Activated CD4-positive, alpha-beta T cell treated with anti-CD3 and anti-CD28 coated beads, Interleukin-2, amount 10 ng/mL, durations not matched to agents 24 days and 14 days (primary cell): ENCODE measurements at places on chromosomes 1 and 21. TPM values are rescaled to one million over a fixed set of nuclear protein-coding genes. Genes with fewer than 3 reads are reported as not detected.

GRCh38 chr1:154998818-154999570 is 3.6 kb upstream of the ZBTB7B start:
- H3K36me3 ChIP-seq, result peaks cover 9% of the 10 kb centered on the region
- H3K27ac ChIP-seq, result peak overlapping the region; percentile 93
- peaks cover 40% of the 10 kb centered on the region for H3K4me1 ChIP-seq
- H3K4me3 ChIP-seq, result peak overlapping the region; percentile 99

GRCh38 chr1:40382601-40383000 is 9.1 kb downstream of the SMAP2 start:
- peaks cover 41% of the 10 kb centered on the region for H3K36me3 ChIP-seq
- H3K27ac ChIP-seq, result peak overlapping the region; percentile 99
- H3K4me1 ChIP-seq, result peaks cover 72% of the 10 kb centered on the region
- H3K27me3 ChIP-seq, result no peaks in the 10 kb centered on the region
- DNase-seq, result no peak

DNA sequence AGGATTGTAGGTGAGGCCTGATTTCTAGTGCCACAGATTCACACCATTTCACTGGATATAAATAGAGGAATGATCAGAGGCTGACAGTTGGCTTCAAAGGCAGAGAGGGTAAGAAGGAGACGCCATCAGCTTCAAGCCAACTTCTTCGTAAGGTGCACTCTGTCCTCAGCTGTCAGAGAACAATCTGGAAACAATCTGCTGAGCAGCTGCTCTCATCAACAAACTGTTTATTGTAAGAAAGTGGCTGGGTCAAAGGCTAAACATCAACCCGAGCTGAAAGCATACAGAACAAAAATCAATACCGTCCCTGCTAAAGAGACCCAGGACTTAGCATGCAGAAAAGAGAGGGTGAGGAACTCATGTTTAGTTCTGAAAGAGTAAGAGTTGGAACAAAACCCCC is 48.2 kb downstream of the HLCS start:
- no peaks in the 10 kb centered on the region for H3K36me3 ChIP-seq
- no peaks in the 10 kb centered on the region for H3K27me3 ChIP-seq
- no peak for DNase-seq
- H3K4me1 ChIP-seq, result peaks cover 7% of the 10 kb centered on the region
- no peak overlapping the region for H3K4me3 ChIP-seq
- H3K27ac ChIP-seq, result no peak overlapping the region

- no peaks in the 10 kb centered on the region for H3K36me3 ChIP-seq
- H3K27me3 ChIP-seq, result no peaks in the 10 kb centered on the region
- H3K4me3 ChIP-seq, result no peak overlapping the region
- no peak overlapping the region for H3K27ac ChIP-seq
- H3K4me1 ChIP-seq, result no peaks in the 10 kb centered on the region
These were observed 48.9 kb downstream of the PRKCZ start for GRCh38 chr1:2098839-2099785.

GRCh38 chr1:241101622-241102021 is 255.4 kb downstream of the RGS7 start:
- no peaks in the 10 kb centered on the region for H3K36me3 ChIP-seq
- no peaks in the 10 kb centered on the region for H3K4me1 ChIP-seq
- DNase-seq, result no peak
- no peak overlapping the region for H3K27ac ChIP-seq

DNA sequence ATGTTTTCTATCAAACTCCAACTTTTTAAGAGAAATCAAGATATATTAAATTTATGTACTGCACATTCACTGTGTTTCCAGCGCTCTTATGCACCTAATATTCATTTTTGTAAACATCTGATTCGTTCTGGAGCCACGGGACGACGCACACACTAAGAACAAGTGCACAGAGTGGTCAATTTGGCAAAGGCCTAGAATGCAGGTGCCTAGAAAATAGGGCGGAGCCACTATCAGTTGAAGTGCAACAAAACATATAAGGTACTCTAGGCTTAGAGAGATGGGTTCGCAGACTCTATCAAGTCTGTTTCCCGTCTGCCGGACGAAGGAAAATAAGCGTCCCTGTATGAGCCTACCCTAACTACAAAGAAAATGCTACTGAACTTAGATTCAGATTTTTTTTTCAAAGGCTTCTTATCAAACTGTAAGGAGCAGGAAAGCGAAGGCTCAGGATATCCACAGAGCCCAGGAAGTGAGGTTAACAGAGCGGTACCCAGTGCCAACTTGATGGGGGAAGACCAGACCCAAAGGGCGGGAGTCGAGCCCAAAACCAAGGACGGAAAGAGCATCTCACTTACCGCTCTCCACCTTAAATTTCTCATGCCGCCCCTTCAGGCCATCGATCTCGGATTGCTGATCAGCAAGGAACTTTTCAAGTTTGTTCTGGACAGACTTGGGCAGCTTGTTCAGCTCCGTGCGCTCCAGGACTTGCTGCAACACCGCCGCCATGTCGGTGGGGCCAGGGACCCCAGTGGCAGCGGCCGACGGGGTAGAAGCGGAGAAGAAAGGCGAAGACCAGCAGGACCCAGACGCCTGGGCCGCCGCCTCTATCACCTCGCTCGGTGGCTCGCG is 526 bp downstream of the TPR start:
- H3K36me3 ChIP-seq, result peaks cover 37% of the 10 kb centered on the region
- peak; percentile 79 for DNase-seq
- peaks cover 36% of the 10 kb centered on the region for H3K4me1 ChIP-seq
- peak overlapping the region; percentile 100 for H3K4me3 ChIP-seq

DNA sequence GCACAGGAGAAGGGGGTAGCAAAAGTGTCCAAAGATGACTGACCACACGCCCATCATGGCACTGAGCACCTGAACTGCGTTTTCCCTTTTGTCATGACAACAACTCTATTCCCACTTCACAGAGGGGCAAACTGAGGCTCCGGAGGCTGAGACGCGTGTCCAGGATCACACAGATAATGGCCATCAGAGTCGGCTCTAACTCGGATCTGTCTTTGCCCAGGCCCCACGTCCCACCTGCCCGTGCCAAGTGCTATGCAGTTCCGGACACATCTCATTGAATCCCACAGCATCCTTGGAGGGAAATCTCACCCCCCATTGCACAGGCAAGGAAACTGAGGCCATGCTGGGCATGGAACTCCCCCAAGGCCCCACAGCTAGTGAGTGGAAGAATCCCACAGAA is 62.1 kb downstream of the MATN1 start:
- H3K27ac ChIP-seq, result no peak overlapping the region
- no peak overlapping the region for H3K4me3 ChIP-seq
- H3K27me3 ChIP-seq, result no peaks in the 10 kb centered on the region
- H3K36me3 ChIP-seq, result no peaks in the 10 kb centered on the region
- no peaks in the 10 kb centered on the region for H3K4me1 ChIP-seq

- H3K4me1 ChIP-seq, result peaks cover 5% of the 10 kb centered on the region
- DNase-seq, result no peak
- H3K4me3 ChIP-seq, result peak overlapping the region; percentile 50
- no peak overlapping the region for H3K27ac ChIP-seq
- H3K27me3 ChIP-seq, result peaks cover 27% of the 10 kb centered on the region
- no peaks in the 10 kb centered on the region for H3K36me3 ChIP-seq
These were observed 4.8 kb upstream of the ANKRD65 start for GRCh38 chr1:1425753-1426495.

UFC1 gene
- total RNA-seq, result 84.2 and 86.6 TPM in 2 replicates

RWDD3 gene
- total RNA-seq, result 11.6 and 12.0 TPM in 2 replicates

FAM229A gene
- total RNA-seq, result 4.2 and 4.4 TPM in 2 replicates
